ENCODE measurements at places on chromosomes 1 and 21.
A peak's percentile ranks its signal among the peaks of the same experiment; 100 is the strongest.

- DNase-seq = no peak
Measured at GRCh38 chr21:46326110-46326703, 2.3 kb downstream of the PCNT start.

DNA sequence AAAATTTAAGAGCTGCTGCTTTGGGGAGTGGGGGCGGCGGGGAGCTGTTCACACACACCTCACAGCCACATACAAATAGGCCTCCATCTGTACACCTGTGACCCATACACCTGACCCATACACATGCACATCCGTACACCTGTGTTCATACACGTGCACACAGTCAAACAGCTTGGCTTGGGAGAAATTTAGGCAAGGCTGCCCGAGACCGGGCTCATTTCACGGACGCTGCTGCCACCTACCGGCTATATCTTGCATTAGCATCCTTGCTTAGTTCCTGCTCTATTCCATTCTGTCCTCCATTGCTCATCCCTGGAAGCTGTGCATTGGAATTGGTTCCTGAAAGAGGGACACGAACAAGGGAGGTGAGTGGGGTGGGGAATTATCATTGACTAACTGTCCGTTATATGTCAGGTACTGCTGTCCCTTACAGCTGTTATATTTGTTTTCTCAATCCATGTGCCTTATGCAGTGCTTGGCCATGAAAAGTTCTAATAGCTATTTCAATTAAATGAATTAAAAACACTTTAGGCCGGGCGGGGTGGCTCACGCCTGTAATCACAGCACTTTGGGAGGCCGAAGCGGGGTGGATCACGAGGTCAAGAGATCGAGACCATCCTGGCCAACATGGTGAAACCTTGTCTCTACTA is 37.1 kb upstream of the EPB41 start:
- peak; percentile 56 for DNase-seq

- DNase-seq = peak; percentile 70
Measured at GRCh38 chr1:39132505-39133339, 71.8 kb upstream of the MACF1 start.

GRCh38 chr1:198678901-198679329 is 40.1 kb downstream of the PTPRC start:
- DNase-seq = no peak

- peak; percentile 92 for DNase-seq
Measured at GRCh38 chr1:84152649-84153056, 8.6 kb downstream of the PRKACB start.

- no peak for DNase-seq
Measured at GRCh38 chr1:193909406-193910082, 723.1 kb upstream of the B3GALT2 start.

- DNase-seq = no peak
Measured at GRCh38 chr21:43699933-43700599, 18.9 kb upstream of the PDXK start.

DNA sequence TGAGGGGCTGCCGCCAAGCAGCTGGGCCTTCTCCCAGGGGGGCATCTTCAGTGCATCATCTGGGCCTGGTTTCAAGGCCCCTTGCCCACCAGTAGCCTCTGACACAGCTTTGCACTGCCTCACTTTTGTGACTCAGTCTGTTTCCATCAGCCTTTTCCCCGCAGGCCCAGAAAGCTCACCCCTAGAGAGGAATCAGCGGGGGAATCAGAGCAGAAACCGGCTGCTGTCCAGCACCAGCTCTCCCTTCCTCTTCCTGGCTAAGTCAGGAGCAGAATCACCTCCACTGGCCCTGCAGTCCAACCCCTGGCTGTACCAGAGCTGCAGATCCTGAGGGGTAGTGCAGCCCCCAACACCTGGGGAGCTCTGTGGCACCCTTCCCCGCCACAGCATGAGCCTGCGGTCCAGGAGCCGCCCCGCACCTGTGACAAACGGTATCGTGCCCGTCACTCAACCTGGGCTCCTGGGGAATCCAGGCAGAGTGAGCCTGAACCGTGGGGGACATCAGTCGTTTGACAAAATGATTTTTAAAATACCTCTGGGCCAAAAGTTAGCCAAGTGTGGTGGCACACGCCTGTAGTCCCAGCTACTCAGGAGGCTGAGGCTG is 83.3 kb upstream of the TMEM51 start:
- DNase-seq = no peak

GRCh38 chr21:36626791-36627190 is 72.1 kb upstream of the SIM2 start:
- DNase-seq = no peak

GRCh38 chr1:201485184-201485774 is 16.3 kb upstream of the PHLDA3 start:
- DNase-seq = no peak

DNA sequence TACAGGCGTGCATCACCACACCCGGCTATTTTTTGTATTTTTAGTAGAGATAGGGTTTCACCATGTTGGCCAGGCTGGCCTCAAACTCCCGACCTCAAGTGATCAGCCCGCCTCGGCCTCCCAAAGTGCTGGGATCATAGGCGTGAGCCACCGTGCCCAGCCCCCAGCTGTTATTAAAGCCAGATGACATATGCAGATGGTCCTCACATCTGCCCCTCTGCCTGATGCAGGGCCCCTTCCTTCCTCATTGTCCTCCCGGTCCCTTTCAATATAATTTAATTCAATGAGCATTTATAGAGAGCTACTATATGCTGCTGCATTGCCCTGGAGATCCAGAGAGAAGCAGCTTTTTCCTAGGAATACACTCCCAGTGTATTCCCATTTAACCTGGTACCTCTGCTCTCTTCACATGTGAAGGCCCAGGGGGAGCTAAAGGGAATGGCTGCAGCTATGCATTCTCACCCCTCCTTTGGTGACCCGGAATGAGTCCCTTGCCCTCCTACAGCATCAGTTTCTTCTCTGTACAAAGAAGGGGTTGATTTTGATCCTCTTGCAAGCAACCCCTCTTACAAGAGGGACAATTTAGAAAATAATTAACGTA is 55.6 kb downstream of the L1TD1 start:
- DNase-seq = no peak

GRCh38 chr1:204791453-204792353 is 79.0 kb upstream of the NFASC start:
- DNase-seq = peak; percentile 22

- peak; percentile 38 for DNase-seq
Measured at GRCh38 chr1:56376188-56376984, 203.0 kb downstream of the PLPP3 start.

- DNase-seq = peak; percentile 32
Measured at GRCh38 chr21:37459575-37459974, 93.0 kb downstream of the DYRK1A start.

DNA sequence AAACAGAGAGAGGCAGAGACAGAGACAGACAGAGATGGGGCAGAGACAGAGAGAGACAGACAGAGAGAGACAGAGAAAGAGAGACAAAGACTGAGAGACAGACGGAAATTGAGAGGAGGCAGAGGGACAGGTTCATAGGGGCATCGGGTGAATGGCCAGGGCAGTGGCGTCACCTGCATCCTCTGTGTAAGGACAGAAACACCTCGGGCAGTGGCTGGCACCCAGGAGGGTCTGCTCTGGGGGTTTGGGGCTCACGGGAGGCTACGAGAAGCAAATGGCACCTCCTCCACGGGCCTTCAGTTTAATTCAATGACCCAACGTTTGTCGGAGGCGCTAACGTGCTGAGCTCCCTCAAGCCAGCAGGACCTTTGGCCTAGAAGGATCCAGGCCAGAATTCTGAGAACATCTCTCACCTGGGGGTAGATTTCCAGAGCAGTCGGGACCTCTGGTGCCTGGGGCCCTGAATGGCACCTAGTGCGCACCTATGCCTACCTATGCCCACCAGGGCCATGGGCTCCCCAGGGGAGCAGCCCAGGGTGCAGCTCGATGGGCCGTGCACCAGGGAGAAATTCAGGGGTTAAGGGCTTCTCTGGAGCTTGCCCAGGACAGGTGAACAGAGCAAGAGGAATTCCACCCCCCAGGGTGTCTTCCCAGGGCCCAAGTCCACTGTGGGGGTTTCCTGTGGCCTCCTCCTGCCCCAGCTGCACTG is 20.6 kb upstream of the PTTG1IP start:
- DNase-seq = no peak

- peak; percentile 64 for DNase-seq
Measured at GRCh38 chr21:29177800-29178199, 47.4 kb downstream of the MAP3K7CL start.

GRCh38 chr1:234108921-234109320 is 204.4 kb downstream of the SLC35F3 start:
- peak; percentile 17 for DNase-seq

GRCh38 chr1:52663716-52664115 is 30.7 kb downstream of the SHISAL2A start:
- DNase-seq = no peak

DNA sequence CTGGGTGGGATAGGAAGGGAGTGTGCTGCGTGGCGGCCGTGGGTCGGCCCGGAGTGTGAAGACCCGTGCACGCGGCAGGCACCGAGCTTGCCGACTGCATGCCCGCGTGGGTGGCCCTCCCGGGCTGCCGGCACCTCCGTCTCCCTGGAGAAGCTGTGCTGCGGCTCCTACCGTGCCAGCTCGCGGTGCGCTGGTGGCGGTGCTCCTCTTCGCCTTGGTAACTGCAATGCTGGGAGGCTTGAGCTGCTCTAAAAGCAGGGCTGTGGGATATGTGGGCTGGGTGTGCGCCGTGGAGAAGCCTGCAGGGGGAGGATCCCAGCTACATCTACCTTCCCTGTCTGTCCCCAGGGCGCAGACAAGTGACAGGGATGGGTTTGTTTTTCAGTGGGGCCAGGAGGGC is 2.4 kb downstream of the GABRD start:
- DNase-seq = no peak

DNA sequence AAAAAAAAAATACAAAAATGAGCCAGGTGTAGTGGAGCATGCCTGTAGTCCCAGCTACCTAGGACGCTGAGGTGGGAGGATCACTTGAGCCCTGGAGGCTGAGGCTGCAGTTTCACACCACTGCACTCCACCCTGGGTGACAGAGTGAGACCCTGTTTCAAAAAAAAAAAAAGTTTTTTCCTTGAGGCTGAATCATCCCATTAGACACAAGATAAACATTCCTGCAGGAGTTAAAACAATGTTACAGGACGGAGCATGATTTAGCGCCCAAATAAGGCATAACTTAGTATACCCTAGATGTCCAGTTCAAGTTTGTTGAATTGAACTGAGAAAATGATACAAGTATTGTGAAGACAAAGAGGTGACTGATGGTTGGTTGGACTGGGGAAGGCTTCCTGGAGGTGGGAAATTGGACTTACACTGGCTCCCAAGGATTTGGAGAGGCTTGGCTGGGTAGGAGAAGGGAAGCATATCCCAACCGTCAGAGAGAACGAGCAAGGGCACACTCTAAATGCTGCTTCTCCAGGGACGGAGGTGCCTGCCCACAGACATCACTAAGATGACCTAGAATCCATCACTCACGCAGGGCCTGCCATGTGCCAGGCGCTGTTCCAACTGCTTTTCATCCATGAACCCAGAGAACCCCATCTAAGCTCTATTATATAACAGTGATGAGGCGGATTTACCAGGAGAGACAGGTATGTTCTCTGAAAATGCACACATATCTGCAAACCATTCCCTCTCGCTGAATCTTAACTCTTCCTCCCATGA is 610.6 kb downstream of the KIF26B start:
- DNase-seq = peak; percentile 95

DNA sequence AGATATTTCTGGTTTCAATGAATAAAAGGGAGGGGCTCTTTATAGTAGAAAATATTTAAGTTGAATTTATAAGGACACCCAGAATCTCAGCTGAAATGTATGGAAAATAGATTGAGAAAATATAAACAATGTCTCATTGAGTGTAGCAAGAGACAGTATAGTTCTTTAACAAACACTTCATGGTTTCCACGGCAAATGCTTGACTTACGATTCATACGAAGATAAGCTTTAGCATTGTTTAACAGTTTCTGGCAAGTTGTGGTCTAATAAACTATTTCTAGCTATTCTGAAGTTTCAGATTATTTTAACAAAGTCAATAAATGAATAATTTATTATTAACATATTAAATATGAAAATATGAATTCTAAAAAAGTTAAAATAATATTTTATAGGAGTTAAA is 1419.4 kb downstream of the KCNT2 start:
- no peak for DNase-seq

DNA sequence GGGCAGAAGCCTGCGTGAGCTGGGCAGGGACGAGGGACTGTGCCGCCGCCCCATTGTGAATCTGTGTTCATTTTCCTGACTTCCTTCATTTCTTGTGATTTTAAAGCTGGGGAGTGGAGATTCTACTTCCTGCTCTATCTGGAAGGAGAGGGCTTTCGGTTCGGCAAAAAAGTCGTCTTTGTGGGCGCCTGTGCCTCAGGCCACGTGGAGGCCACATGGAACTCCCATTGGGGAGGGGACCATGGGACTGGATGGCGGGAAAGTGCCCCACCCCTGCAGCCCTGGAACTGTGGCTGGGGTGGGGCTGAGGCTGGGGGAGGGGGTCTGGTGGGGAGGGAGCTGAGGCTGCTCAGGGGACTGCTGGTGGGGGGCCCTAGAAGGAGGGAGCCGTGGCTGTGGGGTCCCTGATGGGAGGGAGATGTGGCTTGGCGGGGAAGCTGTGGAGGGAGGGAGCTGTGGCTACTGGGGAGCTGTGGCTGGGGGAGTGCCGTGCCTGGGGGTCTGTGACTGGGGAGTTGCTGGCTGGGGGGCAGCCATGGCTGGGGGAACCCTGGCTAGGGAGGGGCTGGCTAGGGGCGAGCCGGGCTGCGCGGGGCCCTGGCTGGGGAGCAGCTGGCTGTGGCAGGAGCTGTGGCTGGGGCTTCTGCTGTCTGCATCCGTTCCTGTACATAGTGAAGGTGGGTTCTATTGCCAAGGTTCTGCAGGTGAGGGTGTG is 31.5 kb downstream of the COL18A1 start:
- no peak for DNase-seq

- DNase-seq = no peak
Measured at GRCh38 chr1:244077473-244078220, 26.6 kb downstream of the ZBTB18 start.

GRCh38 chr1:155744711-155745283 is 55.9 kb downstream of the DAP3 start:
- DNase-seq = no peak

DNA sequence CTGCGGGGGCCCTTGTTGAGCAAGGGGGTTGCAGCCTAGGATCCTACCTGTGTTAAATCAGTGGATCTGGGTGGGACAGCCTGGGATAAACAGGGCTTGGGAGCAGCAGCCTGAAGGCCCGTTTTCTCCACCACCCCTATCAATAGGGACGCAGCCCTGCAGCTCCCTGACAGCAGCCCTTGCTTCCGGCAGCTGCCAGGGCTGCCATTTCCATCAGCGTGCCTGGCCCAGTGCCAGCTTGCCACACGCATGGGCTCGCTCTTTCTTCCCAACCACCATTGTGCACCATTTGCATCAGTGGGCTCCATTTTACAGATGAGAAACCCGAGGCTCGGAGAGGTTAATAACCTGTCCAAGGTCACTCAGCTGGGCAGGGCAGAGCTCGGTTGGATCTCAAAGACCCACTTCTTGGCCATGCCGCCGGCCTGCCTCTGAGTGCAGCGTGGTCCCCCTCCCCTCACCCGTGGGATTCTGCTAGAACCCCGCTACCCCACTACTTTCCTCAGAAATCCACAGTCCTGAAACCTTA is 3.8 kb downstream of the WNT4 start:
- DNase-seq = no peak
